Mesothelial cell of epicardium (in vitro differentiated cells): ENCODE measurements at places on chromosomes 7 and 10. TPM values are rescaled to one million over a fixed set of nuclear protein-coding genes. Genes with fewer than 3 reads are reported as not detected.

DNA sequence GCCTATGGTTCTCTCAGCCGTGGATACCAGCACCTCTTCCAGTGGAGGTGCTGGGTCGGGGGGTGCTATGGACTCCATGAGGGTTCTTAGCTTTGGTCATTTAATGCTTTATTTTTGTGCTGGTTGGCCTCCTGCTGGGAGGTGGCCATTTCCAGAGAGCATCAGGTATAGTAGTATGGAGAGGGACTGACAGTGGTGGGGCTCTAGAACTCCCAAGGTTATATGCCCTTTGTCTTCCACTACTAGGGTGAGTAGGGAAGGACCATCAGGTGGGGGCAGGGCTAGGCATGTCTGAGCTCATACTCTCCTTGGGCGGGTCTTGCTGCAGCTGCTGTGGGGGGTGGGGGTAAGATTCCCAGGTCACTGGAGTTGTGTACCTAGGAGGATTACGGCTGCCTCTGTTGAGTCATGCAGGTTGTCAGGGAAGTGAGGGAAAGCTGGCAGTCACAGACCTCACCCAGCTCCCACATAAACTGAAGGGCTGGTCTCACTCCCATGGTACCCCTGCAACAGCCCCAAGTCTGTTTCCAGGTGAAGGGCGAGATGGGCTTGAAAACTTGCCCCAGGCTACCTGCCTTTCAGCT, 763.2 kb upstream of the LRRTM3 start:
- no peak for DNase-seq

DNA sequence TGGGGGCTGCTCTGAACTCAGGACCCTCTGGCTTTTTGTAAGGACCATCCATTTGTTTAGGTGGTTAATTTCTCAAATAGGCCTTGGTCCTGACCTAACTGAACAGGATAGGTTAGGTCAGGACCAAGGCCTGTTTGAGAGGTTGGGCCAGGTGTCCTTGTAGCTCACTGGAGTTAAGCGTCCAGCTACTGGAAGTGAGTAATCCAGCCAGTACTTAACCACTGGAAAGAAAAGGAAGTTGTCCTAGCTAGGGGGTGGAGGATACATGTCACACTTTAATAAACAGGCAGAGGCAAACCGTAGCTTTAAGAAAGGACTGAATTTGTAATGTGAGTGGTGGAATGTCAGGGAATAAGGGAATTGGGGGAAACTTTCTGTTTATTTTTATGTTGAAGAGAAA, 96.0 kb downstream of the GPR85 start:
- DNase-seq, result no peak

SLC18A3 gene
- 0.18 to 0.34 TPM (median 0.18 TPM) in 3 replicates for total RNA-seq

CALML5 gene
- total RNA-seq, result 0.42 TPM in 1 of 3 replicates, not detected in the others

GRCh38 chr10:69918036-69918435, 116.3 kb downstream of the COL13A1 start:
- DNase-seq, result no peak

- DNase-seq, result no peak
Observed at GRCh38 chr7:46452561-46453135, 531.6 kb upstream of the IGFBP3 start.

- no peak for DNase-seq
Observed at GRCh38 chr10:128300290-128300824, 174.1 kb upstream of the MKI67 start.

GRCh38 chr10:133180965-133181639, 21.1 kb downstream of the KNDC1 start:
- DNase-seq, result no peak

CPVL gene
- 10.7 to 11.4 TPM (median 11.1 TPM) in 3 replicates for total RNA-seq

DNA sequence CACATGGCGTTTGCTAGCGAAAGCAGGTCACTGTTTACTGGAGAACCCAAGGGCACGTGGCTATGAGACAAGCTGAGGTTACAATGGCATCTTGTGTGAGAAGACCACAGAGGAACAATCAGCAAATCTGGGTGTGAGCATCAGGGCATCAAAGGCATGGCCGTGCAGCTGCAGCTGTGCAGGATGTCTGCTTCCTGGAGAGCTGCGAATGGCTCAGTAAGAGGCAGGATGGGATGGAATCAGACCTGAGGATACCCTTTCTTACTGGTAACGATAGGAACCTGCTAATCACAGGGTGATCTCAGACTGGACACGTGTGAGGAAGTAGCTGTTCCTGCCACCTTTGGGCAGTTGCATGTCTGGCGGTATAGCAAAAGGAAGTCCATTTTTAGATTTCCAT, 119.5 kb downstream of the RNF216 start:
- no peak for DNase-seq

C10orf62 gene
- total RNA-seq, result not detected in 3 replicates

DNA sequence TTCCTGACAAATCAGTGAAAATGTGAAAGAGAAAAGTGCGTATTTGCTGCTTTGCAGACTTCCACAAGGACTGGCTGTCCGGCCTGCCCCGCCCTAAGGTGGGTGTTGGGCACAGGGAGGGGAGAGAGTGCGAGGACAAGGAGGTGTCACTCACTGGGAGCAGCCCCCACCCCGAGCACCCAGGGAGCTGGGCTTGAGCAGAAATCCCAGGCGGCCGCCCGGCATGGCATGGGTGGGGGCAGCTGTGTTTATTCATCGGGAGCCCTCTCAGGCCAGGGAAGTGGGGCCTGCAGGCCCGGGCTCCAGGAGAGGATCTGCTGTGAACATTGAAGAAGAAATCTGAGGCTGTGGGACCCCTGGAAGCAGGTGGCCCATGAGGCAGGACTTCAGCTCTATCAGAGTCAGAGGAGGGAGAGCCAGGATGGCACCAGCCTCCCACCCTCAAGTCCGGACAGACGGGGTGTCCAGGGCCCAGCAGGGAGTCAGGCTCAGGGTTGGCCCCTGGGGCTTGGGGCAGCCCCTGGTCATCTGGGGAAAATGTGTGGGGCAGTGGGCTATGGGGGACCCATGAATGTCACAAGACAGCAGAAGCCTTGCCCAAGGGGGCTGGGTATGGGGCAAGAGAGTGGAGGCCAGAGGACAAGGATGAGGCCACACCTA, 164.4 kb upstream of the PPP2R2D start:
- DNase-seq, result no peak
